ENCODE measurements at places on chromosomes 5 and 9. TPM values are rescaled to one million over a fixed set of nuclear protein-coding genes. Genes with fewer than 3 reads are reported as not detected.

GRCh38 chr5:147348451-147348850 lies 113.6 kb downstream of the STK32A start:
- no peaks in the 10 kb centered on the region for H3K36me3 ChIP-seq
- H3K4me3 ChIP-seq, result no peak overlapping the region
- H3K27me3 ChIP-seq, result no peaks in the 10 kb centered on the region
- no peak overlapping the region for H3K27ac ChIP-seq

DNA sequence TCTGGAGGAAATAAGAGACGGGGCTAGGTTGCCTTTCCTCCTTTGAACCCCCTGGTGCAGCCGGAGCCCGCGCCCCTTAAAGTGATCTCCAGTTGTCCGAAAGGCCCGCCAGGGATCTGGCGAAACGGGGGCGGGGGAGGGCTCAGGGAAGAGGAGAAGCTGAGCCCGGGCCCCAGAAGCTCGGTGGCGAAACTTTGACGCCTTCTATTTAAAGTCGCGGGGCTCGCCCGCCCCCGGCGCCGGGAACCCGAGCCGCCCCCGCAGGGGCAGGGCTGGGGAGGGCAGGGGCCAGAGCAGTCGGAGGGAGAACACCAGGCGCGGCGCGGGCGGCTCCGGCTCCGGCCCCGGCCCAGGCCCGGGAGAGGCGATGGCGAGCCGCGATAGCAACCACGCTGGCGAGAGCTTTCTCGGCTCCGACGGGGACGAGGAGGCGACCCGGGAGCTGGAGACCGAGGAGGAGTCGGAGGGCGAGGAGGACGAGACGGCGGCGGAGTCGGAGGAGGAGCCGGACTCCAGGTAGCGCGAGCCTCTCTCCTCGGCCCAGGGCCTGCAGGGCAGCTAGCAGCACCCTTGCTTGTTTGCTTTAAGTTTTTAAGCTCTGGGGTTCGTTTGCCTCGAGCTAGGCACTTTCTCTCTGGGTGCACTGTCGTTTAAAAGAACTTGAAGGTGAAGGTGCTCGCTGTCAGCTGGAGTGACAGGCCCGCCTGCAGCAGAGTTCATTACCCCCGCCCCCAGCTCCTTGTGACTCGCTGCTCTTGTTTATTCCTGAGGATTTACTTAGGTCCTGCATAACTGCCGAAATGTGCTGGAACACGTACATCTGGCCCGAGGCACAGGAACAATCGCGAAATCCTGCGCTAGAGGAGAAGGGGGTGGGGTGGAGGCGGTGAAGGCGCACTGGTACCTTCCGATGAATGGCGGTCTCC lies at the start of gene CMYA5:
Gene CMYA5 (plus strand): TSS at position 296 of the 926 bp plus-strand sequence. CDS start 72 bp downstream, at position 368.
- H3K27ac ChIP-seq, result no peak within 1 kb of the TSS
- H3K27me3 ChIP-seq, result no peaks in the 10 kb centered on the region
- no peak for DNase-seq
- no peaks in the 10 kb centered on the region for H3K36me3 ChIP-seq
- H3K4me3 ChIP-seq, result no peak within 1 kb of the TSS

- no peak overlapping the region for H3K27ac ChIP-seq
- no peaks in the 10 kb centered on the region for H3K36me3 ChIP-seq
- no peak for DNase-seq
- no peak overlapping the region for H3K4me3 ChIP-seq
- no peaks in the 10 kb centered on the region for H3K27me3 ChIP-seq
Measured at GRCh38 chr9:105877721-105878120, 183.4 kb downstream of the TMEM38B start.

GRCh38 chr9:135919318-135919890 lies 12.1 kb upstream of the CAMSAP1 start:
- no peak overlapping the region for H3K27ac ChIP-seq
- no peaks in the 10 kb centered on the region for H3K27me3 ChIP-seq
- no peaks in the 10 kb centered on the region for H3K36me3 ChIP-seq
- H3K4me1 ChIP-seq, result no peaks in the 10 kb centered on the region
- DNase-seq, result no peak

DNA sequence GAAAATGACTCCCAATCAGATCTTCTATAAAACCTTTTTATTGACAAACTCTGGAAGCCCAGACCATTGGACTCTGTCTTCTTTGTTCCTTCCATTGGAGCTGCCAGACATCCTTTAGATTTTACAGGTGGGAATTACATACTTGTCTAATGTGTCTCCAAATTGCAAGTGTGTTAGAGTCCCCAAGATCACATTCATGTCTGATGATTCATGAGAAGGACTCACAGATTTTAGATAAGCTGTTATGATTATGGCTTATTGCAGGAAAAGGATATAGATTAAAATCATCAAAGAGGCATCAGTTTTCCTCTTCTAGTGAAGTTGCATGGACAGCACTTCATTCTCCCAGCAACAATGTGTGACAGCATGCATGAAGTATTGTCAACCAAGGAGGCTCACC lies 70.4 kb downstream of the MUSK start:
- no peaks in the 10 kb centered on the region for H3K36me3 ChIP-seq
- no peaks in the 10 kb centered on the region for H3K27me3 ChIP-seq
- H3K4me1 ChIP-seq, result no peaks in the 10 kb centered on the region
- no peak for DNase-seq
- no peak overlapping the region for H3K4me3 ChIP-seq
- H3K27ac ChIP-seq, result no peak overlapping the region

GRCh38 chr5:157718519-157718918 lies 12.7 kb upstream of the THG1L start:
- no peak overlapping the region for H3K27ac ChIP-seq
- H3K4me1 ChIP-seq, result no peaks in the 10 kb centered on the region
- H3K27me3 ChIP-seq, result no peaks in the 10 kb centered on the region
- no peak for DNase-seq

DNA sequence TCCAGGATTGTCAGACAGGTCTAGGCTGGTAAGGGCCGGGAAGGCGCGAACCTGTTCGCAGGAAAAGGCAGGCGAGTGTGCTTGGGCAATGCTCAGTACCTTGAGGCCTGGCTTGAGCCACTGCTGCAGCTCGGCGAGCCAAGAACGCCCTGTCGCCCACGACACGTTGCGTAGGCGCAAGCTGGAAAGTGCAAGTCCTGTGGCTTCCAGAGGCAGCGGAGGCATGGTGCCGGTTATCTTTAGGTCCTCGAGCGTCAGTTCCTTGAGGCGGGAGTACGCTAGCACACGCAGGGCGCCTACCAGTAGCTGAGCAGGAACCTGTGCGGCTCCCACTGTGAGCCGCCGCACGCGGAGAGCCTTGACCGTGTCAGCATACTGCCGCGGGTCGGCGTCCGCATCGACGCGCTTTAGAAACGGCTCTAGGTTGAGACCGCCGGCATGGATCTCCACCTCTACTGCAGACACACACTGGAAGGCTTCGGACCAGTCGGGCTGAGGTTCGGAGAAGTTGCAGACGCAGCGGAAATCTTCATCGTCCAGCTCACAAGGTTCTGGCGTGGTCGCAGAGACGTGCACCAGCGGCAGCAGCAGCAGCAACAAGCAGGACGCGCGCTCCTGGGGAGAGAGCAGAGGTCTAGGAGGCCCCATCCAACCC lies 482 bp downstream of the CD14 start:
- peaks cover 9% of the 10 kb centered on the region for H3K4me1 ChIP-seq
- peak; percentile 51 for DNase-seq
- H3K27ac ChIP-seq, result peak overlapping the region; percentile 41
- H3K4me3 ChIP-seq, result peak overlapping the region; percentile 87
- H3K27me3 ChIP-seq, result no peaks in the 10 kb centered on the region
- H3K36me3 ChIP-seq, result no peaks in the 10 kb centered on the region

- H3K27ac ChIP-seq, result no peak overlapping the region
Measured at GRCh38 chr5:73282383-73282782, 109.4 kb downstream of the TMEM174 start.

GRCh38 chr5:83251849-83252248 lies 174.5 kb downstream of the XRCC4 start:
- DNase-seq, result no peak
- H3K27ac ChIP-seq, result no peak overlapping the region
- no peak overlapping the region for H3K4me3 ChIP-seq
- H3K36me3 ChIP-seq, result no peaks in the 10 kb centered on the region
- no peaks in the 10 kb centered on the region for H3K4me1 ChIP-seq

Gene NFIL3
- total RNA-seq, result 32.5 TPM

Gene IFNA13
- total RNA-seq, result not detected

Gene PCDHGB5
- total RNA-seq, result 0.16 TPM

Gene TMEM232
- total RNA-seq, result 2.9 TPM

Gene TAS2R1
- not detected for total RNA-seq

Gene OLFM1
- total RNA-seq, result 1.1 TPM

Gene GGTA1
- 1.2 TPM for total RNA-seq

Gene ADRB2
- total RNA-seq, result 0.41 TPM

Data from naive thymus-derived CD4-positive, alpha-beta T cell (primary cell).